GOT3 (cell line): ENCODE measurements at places on chromosomes 2 and 18.

GRCh38 chr2:71684226-71685072, 231.1 kb downstream of the DYSF start:
- DNase-seq, result no peak

DNA sequence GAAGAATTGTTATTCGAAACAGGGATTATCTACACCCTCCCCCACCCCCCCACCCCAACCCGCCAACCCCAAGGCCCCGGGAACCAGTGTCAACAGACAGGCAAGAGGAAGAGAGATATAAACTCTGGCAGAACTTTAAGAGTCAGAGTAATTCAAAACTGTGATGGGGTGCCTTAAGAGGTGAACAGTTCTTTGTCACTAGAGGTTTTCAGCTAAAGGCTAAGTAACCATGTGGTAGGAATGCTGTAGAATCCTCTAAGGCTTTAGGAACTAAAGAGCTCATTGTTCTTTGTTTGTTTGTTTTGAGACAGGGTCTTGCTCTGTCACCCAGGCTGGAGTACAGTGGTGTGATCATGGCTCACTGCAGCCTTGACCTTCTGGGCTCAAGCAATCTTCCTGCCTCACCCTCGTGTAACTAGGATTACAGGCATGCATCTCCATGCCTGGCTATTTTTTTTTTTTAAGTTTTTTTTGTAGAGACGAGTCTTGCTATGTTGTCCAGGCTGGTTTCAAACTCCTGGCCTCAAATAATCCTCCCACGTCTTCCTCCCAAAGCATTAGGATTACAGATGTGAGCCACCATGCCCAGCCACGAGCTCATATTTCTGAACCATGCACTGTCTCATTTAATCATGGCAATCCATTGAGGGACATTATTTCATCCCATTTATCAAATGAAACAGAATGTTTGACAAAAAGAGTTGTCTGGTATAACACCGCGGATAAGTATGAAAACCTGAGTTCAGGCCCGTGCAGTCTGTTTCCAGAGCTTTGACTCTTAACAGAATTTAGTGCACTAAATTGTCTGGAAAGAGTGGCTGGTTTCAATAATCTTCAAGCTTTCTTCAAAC, 20.8 kb upstream of the TMEM17 start:
- no peak for DNase-seq

DNA sequence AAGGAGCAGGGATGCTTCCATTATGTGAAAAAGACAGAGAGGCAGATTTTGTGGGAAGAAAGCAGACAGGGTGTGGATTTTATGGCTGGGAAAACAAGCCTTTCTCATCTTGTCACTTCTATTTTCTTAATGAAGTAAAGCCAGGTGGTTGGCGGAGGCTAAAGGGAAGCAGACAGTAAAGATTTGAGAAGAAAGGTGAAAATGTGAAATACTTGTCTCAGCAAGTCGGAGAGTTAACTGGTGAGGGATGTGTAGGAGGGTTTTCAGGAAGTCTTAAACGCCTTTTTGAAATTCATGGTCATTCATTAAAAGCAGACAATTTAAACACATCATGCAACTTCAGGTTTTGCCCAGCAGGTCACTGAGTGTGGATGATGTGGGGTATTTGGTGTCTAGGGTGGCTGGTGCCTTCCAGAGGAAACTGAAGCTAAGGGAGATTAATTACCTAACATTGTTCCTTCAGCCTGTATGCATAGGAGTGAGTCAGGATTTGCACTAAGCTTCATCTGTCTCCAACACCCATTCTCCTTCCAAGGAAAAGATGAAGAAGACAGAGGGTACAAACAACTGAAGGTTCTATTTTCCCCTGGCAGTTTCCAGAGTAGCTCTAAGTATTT, 20.7 kb downstream of the SLC14A2 start:
- no peak for DNase-seq

- DNase-seq, result no peak
Measured at GRCh38 chr2:101574622-101575021, 99.7 kb upstream of the RFX8 start.

GRCh38 chr2:11833601-11834000, 87.2 kb downstream of the LPIN1 start:
- DNase-seq, result no peak

DNA sequence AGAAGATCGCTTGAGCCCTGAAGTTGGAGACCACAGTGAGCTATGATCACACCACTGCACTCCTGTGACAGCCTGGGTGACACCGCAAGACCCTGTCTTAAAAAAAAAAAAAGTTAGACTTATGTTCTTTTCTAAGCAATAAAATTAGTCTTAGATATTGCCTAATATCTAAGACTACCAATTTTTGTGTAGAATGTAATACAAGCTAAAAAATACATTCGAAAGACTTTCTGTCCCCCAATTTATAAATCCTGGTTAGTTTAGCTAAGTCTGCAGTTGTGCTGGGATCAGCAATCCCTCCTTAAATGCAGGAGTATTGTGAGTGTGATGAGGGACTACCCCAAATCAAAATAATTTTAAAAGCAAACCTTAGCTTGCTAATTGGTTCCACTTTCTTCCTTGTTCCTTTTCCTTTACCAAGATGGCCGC, 358 bp upstream of the STAMBP start:
- DNase-seq, result no peak

DNA sequence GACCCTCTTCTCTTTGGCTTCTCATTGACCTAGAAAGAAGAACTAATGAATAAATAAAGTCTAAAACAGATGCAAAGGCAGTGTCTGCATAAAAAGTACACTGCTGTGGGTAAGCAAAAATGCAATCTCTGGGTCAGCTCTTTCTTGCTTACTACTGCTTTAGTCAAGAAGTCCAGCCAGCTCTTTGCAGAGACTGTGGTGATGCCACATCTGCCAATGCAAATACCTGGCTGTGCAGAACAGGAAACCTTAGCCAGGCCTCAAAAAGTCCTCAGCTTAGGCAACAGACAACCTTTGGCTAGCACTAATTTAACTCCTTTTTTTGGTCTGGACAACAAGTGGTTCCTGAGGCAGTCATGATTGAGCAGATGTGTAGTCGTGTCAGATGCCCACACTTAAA, 73.6 kb upstream of the RND3 start:
- no peak for DNase-seq
